Muscle of leg (tissue), 16 donors: ENCODE measurements at places on chromosomes 4 and X. TPM values are rescaled to one million over a fixed set of nuclear protein-coding genes. Genes with fewer than 3 reads are reported as not detected.

DNA sequence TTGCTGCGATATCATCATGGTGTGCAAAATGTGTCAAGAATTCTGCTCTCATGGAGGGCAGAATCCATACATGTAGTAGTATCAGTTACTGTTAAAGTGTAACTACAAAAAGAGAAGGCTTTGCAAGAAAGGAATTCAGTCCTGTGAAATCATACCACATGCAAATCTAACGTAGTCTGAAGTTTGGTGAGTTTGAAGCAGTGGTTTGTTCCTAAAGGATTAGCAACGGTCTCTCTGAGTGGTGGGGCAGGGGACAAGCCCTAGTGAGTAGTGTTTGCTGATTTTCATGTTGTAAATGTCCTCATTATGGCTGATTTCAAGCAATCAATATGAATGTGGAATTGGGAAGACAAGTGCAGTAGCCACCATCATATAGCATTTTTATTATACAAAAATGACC lies 47.1 kb upstream of the CLNK start:
- no peak for DNase-seq

- peak; percentile 50 for DNase-seq
Observed at GRCh38 chrX:52923781-52924241, 26.7 kb downstream of the FAM156B start.

- DNase-seq: no peak
Observed at GRCh38 chr4:98851806-98852205, 77.1 kb downstream of the EIF4E start.

DNA sequence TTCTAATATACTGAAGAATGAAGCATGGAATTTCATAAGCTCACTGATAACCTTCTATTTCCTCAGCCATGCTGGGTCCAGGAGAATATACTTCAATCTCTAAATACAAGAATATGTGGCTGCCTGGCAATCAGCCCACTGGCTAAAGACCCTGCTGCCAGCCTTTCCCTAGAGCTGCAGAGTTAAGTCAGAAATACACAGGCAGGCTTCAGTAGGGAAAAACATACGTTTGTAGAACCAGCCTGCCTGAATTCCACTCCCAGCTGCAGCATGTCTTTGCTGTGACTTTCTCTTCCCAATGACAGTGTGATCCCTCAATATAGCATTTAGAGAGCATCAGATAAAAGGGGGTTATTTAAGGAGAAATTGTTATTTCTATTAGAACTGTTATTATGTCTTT lies 289.1 kb downstream of the PCDH19 start:
- peak; percentile 14 for DNase-seq

DNA sequence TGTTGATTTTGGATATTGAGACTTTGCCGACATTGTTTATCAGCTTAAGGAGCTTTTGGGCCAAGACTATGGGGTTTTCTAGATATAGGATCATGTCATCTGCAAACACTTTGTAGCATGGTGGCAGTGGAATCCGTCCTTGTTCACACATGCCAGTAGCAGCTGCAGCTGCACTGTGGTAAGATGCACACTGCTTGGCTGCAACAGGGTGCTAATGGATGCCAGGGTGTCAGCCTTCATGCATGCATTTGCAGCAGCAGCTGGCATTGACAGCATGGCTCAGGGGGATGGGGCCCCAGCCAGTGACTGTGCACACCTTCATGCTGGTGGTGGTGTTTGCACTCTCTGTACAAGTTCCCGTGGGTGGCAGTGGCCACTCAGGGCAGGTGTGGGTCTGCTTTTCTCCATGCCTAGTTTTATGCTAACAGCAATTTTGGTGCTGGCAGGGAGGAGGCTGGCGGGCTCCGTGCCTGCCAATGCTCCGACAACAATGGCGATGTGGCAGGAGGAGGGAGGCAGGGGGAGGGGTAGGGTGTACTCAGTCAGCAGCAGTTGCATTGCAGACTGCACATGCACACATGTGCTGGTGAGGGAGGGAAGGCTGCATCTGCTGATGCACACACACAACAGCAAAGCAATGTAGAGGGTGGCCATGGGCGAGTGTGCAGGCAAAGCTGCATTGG lies 37.5 kb downstream of the BEX3 start:
- DNase-seq: no peak

GRCh38 chr4:7212101-7212674 lies 19.9 kb downstream of the SORCS2 start:
- no peak for DNase-seq

- DNase-seq: peak; percentile 77
Observed at GRCh38 chrX:133314281-133314680, 96.1 kb upstream of the TFDP3 start.

DNA sequence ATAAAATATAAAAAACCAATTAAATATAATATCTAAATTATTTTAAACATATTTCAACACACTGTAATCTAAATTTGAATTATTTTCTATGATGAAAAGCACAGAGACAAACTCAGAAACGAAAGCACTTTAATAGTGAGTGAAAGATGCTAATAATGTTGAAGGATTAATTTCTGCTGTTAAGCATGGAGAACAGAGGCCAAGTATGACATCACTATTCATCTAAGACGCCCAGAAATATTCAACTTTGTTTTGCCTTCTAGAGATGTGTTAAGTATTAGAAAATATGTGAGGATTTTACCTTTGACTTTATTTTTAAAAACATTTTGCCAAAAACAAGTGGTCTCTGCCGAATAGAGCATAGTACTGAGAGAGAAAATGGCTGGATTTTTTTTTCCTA lies 19.3 kb downstream of the ARHGEF6 start:
- peak; percentile 41 for DNase-seq

- no peak for DNase-seq
Observed at GRCh38 chrX:134880866-134881265, 109.9 kb upstream of the SMIM10 start.

DNA sequence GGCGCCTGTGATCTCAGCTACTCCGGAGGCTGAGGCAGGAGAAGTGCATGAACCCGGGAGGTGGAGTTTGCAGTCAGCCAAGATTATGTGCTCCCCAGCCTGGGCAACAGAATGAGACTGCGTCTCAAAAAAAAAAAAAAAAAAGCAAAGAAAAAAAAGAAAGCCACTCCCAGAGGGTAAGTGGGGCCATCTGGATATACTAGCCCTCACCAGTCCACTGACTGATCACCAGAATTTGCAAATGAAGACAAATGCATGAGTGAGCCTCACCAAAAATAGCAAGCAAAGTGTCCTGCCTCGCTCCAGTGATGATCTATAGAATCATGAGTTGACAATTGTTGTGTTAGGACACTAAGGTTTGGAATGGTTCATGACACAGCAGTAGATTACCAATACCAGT lies 47.6 kb downstream of the ZFP42 start:
- no peak for DNase-seq

- DNase-seq: peak; percentile 95
Observed at GRCh38 chr4:27414887-27415731, 554.5 kb downstream of the STIM2 start.

- DNase-seq: no peak
Observed at GRCh38 chrX:46758163-46758955, 559 bp downstream of the SLC9A7 start.

DNA sequence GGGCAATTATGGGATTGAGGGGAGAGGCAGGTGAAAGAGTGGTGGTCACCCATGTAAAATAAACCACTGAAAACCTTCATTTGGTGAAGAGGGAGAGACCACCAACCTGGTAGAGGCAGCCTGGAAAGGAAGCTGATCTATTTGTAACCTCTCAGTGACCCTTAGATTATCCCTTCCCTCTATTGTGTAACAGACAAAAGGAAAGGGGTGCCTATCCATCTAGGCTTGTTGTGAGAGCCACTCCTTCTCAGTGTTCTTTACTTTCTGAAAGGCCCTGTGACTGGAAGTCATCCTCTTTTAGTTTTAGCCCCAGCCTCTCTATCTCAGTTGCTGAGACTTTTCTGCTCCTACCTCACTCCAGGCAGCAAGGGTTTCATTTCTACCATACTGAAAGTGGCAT lies 142.4 kb downstream of the TMEM164 start:
- no peak for DNase-seq

Gene RNF113A
- total RNA-seq: 11.9 TPM

Gene BEND4
- total RNA-seq: 0.04 TPM

Gene MAGEA4
- not detected for total RNA-seq

Gene FAM241A
- 1.9 TPM for total RNA-seq

Gene AFP
- total RNA-seq: 1.2 TPM

Gene MAGEC3
- 0.04 TPM for total RNA-seq

Gene GPRASP2
- 27.9 TPM for total RNA-seq

Gene SNCA
- total RNA-seq: 16.5 TPM

Gene ODAPH
- not detected for total RNA-seq
